ENCODE measurements at places on chromosomes 12 and 14. TPM values are rescaled to one million over a fixed set of nuclear protein-coding genes. Genes with fewer than 3 reads are reported as not detected.

The GRIP1 gene
- polyA plus RNA-seq = 22.5 TPM

The MYF5 gene
- polyA plus RNA-seq = not detected

The REP15 gene
- 2.1 TPM for polyA plus RNA-seq

- no peak for DNase-seq
These were observed 473.9 kb downstream of the BCL11B start for GRCh38 chr14:98798099-98798498.

- no peak for DNase-seq
These were observed 89.7 kb downstream of the ADGRD1 start for GRCh38 chr12:131043401-131043871.

- no peak for DNase-seq
These were observed 41.7 kb upstream of the ANO4 start for GRCh38 chr12:100752841-100753240.

DNA sequence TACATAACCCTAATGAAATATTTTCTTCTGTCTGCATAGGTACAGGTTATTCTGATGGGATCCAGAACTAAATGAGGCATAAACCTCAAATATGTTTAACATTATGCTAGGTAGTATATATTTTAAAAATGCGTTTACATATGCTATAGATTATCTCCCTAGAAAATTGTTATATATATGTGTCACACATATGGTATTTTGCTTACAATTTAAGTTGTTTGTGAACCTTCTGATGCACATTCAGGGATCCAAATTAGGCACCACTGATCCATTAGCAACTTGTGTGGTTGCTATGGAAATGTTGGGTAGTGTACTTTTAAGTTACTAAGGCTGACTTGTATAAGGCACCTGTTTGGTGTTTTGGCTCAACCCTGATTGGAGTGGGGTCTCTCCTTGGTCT is 456.7 kb downstream of the AEBP2 start:
- DNase-seq = no peak

GRCh38 chr12:124797321-124797720 is 66.3 kb downstream of the SCARB1 start:
- peak; percentile 10 for DNase-seq

- DNase-seq = no peak
These were observed 17.5 kb downstream of the ZNF664 start for GRCh38 chr12:123990511-123990910.
